ENCODE measurements at places on chromosomes 3 and 15.

GRCh38 chr3:30248423-30248822, 358.0 kb upstream of the TGFBR2 start:
- no peak for DNase-seq

GRCh38 chr3:60555686-60556354, 695.4 kb downstream of the FHIT start:
- DNase-seq: peak; percentile 78

- no peak for DNase-seq
Measured at GRCh38 chr15:25725758-25726157, 137.4 kb downstream of the ATP10A start.

- no peak for DNase-seq
Measured at GRCh38 chr3:112027826-112028225, 6.7 kb upstream of the TMPRSS7 start.

Data from neural progenitor cell (in vitro differentiated cells).